ENCODE measurements at places on chromosomes 4 and X.
A peak's percentile ranks its signal among the peaks of the same experiment; 100 is the strongest.

DNA sequence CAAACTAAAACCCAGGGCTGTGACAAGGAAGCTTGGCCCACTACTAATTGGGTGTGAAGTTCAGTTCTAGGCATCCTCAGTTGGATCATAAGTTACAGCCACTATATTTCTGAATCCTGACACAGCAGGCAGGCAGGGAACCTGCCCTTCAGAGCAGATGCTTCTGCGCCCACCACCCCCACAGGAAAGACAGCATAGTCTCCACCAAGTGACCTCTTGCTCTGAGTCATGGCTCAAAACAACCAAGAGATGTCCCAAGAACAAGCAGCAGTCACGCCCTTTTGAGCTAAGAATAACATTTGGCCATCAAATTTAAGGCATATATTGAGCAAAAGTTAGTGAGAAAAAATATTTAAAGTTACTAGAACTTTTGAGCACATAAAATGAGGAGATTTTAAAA is 170.7 kb upstream of the SMARCAD1 start:
- no peak for DNase-seq

- DNase-seq, result no peak
Measured at GRCh38 chr4:120225527-120225926, 158.9 kb upstream of the MAD2L1 start.

- no peak for DNase-seq
Measured at GRCh38 chr4:37679301-37679700, 6.9 kb downstream of the RELL1 start.

DNA sequence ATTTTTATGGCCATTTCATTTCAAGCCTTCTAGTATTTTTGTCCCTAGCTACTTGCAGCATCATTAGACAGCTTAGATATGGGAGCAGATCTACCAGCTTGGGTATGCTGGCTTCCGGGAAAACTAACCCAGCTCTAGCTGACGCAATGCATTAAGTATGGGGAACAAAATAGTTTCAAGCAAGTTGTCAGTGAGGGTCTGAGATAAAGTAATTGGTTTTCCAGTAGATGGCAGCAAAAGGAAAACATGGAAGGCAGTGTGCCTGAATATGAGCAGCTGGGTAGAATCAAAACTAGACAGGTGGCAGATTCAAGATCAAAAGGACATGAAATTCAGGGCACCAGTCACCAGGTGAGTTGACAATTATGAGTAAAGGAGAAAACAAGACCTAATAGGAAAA is 340.9 kb upstream of the CTSO start:
- DNase-seq, result peak; percentile 65

- DNase-seq, result peak; percentile 62
Measured at GRCh38 chrX:53362449-53362848, 60.0 kb downstream of the SMC1A start.

- DNase-seq, result no peak
Measured at GRCh38 chrX:150361777-150362351, 1.3 kb upstream of the MAMLD1 start.

GRCh38 chrX:39159921-39160507 is 358.8 kb downstream of the MID1IP1 start:
- DNase-seq, result no peak

DNA sequence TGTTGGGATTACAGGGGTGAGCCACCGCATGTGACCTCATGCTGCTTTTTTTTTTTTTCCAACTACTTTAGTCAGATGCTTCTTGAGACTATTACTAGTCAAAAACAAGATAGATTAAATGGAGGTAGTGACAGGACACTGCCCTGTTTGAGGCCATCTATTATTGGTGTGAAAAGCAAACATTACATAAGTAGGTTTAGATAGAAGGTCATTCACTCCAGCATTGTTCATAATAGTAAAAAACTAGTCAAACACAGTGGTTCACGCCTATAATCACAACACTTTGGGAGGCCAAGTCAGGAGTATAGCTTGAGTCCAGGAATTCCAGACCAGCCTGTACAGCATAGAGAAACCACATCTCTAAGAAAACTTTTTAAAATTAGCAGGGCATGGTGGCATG is 16.3 kb downstream of the XIAP start:
- DNase-seq, result no peak

DNA sequence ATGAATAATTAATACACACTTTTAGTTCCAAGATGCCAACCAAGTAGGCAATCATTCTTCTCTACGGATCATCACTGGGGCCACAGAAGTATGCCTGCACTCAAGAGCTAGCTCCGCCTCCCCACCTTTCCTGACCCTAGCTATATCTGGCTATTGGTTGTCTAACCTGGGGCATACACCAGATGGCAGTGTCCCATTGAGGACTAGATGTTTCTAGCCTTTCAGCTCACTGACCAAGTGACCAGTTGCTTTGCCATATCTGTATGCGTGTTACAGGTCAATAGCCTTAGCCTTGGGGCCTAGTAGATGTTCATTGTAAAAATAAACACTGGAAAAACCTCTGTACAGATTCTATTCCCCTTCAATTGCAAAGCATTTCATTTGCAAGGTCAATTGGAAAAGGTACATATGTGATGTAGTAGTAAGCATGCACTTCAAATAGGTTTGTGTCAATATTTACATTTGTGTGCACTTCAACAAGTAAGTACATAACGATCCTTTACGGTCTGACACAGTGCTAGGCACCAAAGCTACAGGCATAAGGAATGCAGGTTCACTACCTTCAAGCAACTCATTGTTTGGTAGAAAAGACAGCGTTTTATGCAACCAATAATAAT is 521.7 kb downstream of the PPARGC1A start:
- peak; percentile 10 for DNase-seq

- DNase-seq, result no peak
Measured at GRCh38 chr4:95921470-95921869, 81.6 kb downstream of the PDHA2 start.

DNA sequence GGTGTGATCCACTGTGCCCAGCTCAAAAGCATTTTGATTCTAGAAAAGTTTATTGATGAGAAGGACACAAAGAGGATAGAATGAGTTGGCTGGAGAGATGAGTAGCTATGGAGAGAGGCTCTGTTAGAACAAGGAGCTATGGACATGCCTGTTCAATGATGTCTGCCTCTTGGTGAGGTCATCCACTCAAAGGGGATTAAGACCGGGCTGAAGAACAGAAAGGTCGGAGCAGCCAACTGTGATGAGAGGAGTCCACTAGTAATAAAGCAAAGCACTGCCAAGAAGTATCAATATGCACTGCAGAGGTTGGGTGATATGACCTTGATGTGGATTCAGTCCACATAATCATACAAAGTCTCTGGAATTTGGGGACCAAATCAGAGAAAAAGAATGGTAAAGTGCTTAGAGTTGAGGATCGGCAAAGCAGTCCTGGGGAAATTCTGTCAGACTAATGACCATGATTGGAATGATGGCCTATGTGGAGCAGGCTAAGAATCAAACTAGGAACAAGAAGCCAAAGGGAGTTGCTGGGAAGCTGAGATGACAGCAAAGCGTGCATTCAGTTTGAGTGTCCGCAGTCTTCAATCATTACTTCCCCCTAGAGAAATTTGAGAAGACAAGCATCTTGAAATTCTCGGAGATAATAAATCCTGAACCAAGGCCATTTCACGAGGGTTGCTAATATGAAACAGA is 55.7 kb upstream of the MMAA start:
- DNase-seq, result no peak

DNA sequence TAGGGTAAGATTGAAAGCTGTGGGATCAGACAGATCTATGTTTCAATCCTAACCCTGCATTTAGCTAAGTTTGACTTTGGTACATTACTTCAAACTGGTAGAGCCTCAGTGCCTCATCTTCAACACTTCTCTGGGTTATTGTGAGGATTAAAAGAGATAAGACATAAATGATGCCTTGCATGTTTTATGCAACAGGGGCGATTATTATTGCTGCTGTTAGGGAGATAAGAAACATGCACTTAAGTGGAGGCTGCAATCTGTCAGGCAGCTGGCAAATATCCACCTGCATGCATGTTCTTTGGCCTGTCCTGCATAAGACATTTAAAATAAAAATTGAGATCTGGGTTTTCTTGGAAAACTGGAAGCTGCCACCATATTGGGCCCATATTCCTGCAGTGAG is 24.6 kb downstream of the UNC5C start:
- DNase-seq, result no peak

GRCh38 chr4:58093352-58093751 is 983.2 kb upstream of the IGFBP7 start:
- DNase-seq, result no peak

- peak; percentile 71 for DNase-seq
Measured at GRCh38 chr4:181301735-181302710, 941.2 kb upstream of the TENM3 start.

- no peak for DNase-seq
Measured at GRCh38 chr4:138918169-138918869, 97.3 kb upstream of the NOCT start.

DNA sequence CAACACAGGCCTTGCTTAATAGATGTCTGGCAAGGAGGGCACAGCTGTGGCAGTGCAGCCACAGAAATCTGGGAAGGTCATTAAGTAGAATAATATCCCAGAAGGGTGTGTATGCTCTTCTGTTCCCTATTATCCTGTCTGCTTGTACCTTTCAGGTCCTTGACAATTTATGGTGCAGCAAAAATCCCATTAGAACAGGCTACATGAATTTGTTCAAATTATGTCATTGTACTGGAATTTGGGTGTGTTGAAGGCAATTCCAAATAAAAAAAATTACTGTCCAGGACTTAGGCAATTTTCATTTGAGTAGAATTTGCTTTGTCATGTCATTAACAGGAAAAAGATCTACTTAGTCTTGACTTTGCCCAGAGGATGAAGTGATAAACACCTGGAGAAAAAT is 192.1 kb downstream of the IDS start:
- no peak for DNase-seq

- DNase-seq, result peak; percentile 32
Measured at GRCh38 chrX:49041744-49042580, 1.2 kb downstream of the TFE3 start.

GRCh38 chr4:164617426-164617825 is 136.5 kb upstream of the SMIM31 start:
- no peak for DNase-seq

DNA sequence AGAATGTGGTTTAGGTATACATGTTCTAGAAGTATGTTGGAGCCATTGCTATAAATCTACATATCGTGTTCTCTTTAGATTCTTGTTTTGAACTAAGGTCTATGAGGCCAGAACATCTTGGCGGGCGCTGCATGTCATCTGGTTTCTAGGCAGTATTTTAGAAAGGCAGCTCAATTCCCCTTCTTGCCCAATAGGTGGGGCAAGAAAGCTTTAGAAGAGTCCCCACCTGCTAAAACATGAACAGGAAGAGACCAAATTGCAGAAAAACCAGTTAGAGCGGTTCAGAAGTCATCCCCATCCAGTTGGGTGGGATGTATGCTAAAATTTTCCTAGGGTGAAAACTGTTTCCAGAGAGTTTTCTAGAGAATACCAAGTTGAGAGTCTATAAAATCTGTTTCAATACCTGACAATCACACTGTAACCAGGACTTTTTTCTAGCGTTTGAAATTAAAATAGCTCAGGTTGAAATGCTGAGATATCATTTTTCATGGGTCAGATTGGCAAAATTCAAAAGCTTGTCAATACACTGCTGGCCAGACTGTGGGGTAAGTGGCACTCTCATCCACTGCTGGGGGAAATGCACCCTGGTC is 17.5 kb upstream of the SH3KBP1 start:
- DNase-seq, result peak; percentile 78

- no peak for DNase-seq
Measured at GRCh38 chr4:24655326-24655725, 71.0 kb upstream of the DHX15 start.

GRCh38 chrX:1417921-1418771 is 26.2 kb upstream of the SLC25A6 start:
- DNase-seq, result no peak

DNA sequence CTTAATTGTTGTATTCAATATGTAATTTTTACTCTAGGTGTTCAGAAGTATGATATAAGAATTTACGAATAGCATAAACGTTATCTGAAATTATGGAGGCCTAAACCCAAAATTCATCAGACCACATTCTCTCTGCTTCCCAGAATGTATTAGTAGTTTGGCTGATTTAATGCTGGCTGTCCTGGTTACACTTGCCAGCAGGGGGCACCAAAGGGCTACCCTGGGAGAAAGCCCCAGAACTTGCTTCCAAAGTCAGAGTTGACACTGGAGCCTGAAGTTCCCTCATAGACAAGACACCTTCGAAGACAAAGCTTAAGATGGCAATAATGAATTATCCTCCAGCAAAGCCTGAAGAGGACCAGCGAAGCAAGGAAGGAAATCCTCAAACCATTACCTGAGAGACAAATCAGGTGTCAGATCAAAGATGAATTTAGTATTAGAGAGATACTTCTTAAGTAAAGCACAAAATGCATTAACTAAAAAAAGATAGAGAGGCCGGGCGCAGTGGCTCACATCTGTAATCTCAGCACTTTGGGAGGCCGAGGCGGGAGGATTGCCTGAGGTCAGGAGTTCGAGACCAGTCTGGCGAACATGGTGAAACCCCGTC is 11.3 kb upstream of the ANOS1 start:
- DNase-seq, result peak; percentile 69

DNA sequence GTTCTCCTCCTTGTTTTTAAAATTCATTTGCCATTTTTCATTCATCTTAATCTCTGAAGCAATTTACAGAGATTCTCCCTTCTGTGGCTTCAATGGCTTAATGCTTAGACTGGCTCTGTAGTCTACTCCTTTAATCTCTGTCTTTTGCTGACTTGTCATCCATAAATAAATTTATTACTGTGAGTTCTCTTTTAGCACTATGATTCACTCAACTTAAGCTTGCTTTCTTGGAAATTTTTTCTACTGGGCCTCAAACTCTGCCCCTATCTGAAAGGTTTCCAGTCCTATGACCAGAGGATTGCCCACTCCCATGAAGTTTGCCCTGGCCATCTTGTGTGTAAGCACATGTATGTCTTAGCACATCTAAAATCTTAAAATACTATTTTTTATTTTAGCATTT is 251.1 kb downstream of the DCLK2 start:
- DNase-seq, result no peak

- no peak for DNase-seq
Measured at GRCh38 chr4:159174645-159175084, 71.8 kb downstream of the RAPGEF2 start.

DNA sequence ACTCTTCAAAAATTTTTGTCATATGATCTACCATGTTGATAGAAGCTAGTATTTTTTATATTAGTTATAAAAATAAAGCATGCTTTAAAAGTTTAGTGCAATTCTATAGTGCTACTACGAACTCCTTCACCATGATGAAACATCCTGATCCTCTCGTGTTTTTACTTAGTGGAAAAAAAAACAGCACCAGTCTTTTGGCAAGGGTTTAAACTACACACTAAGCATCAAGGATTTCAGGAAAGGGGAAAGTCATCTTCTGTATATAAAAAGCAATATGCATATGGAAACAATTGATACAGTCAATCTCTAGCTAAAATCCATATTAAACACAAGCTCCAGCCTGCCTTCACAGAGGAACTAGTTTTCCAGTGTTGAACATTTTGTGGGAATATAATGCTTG is 18.7 kb downstream of the CHM start:
- no peak for DNase-seq

DNA sequence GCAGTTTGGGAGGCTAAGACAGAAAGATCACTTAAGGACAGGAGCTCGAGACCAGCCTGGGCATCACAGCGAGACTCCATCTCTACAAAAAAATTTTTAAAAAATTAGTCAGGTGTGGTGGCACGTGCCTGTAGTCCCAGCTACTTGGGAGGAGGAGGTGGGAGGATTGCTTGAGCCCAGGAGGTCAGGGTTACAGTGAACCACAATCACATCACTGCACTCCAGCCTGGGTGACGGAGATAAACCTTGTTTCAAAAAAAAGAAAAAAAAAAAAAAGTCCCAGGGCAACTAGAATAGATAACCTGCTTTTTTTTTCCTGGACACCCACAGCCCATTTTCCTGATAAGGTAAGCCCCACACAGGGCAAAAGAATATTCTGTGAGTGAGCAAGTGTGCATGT is 96.3 kb downstream of the C4orf51 start:
- peak; percentile 66 for DNase-seq

- DNase-seq, result peak; percentile 0
Measured at GRCh38 chrX:97692575-97692974, 808.9 kb downstream of the RPA4 start.

Data from hematopoietic multipotent progenitor cell treated with erythropoietin and hydrocortisone succinate and interleukin-3 and kit ligand, for 4 days (in vitro differentiated cells).